Mucosa of descending colon (tissue), 3 donors: ENCODE measurements at places on chromosomes 7 and 10.

DNA sequence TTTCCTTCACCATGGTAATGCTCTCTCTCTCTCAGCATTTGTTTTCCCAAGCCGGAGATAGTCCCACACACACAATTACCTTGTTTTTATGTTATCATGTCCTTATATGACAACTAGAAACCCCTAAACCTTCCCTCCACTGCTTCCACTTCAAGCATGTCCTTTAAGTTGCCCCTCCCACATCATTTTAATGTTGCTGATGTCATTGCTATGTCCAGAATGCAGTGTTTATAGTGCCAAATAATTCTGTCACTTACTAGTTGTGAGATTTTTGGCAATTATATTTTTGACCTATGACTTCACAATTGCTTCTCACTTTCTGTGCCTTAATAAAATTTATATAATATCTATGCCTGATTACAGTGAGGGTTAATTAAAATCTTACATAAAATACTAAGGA, 645.9 kb downstream of the XPNPEP1 start:
- DNase-seq: no peak

DNA sequence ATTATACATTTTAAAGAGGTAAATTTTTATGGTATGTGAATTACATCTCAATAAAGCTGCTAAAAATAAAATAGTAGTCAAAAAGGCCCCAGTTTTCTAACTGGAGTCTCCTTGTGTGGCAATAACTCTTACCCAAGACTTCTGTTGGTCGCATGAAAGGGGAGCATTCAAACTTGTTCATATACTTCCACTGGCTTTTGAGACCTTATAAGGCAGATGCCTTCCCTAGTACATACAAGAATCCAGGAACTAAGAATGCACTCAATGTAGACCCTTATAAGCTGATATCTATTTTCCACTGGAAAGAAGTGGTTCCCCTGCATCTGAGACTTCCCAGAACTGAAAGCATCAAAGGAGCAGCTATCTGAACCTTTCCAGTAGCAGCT, 13.0 kb downstream of the BCAP29 start:
- no peak for DNase-seq

DNA sequence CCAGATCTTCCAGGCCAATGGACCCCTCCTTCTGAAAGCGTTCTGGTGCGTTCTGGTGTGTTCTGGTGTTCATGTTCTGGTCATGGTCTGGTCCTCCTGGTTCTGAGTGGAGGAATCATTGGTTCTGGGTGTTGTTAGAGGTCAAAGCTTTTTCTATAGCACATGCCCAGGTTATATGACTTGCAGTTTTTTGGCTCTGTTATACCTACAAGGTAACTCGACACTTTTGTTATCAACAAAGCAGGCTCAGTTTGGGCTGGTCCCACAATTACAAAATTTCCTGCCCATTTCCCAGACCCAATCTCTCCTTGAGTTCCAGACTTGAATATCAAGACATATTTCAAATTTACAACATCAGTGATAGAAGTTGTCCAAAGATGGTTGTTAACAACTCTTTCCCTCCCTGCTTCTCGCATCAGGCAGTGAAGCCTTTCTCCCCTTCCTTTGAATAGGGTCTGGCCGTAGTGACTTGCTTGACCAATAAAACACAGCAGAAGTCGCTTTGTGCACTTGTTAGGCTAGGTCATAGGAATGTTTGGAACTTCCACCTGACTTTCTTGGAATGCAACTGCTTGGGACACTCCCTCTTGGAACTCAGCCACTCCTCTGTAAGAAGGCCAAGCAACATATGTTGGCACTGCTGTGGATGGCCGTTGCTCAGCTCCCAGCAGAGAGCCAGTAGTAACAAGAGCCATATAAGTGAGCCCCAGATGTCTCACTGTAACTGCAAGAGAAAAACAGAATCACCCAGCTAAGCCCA, 83.1 kb upstream of the STEAP1B start:
- DNase-seq: no peak

- no peak for DNase-seq
Measured at GRCh38 chr10:54742416-54742815, 58.6 kb downstream of the PCDH15 start.

GRCh38 chr7:132486274-132486610, 90.0 kb downstream of the PLXNA4 start:
- no peak for DNase-seq

DNA sequence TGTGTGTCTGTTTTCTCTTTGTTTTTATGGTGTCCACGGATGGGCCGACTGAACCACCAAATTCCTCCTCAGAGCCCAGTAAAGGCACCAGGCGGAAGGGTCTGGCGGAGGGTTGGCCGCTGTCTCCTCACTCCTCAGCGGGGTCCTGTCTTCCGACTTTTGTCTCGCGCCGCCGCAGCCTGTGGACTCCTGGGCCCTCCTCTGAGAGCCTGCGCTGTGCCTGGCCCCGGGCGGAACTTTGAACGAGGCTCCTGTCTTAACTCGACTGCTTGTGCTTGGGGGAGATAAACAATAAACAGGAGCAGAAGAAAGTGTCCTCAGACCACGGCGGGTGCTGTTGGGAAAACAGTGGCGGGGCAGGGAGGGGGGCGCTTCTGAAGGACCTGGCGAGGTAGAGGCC, 2.2 kb upstream of the FAM20C start:
- DNase-seq: no peak

GRCh38 chr10:132710036-132710686, 75.8 kb downstream of the NKX6-2 start:
- peak; percentile 41 for DNase-seq

DNA sequence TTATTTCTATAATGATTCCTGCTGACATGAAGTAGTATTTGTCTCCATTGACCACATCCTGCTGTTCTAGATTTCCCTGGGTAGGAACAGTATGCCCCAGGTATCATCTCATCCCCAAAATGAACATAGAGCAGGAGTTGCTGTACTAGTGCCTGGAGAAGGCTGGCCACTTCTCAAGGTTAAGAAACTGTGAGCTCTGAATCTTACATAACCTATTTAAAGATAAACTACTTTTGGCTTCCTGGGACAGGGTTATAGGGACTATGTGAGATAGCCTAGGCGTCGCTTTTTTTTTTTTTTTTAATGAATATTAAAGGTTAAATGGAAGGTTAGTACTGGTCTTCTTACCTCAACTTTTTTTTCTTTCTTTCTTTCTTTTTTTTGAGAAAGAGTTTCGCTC, 103.0 kb downstream of the LRRC4 start:
- DNase-seq: no peak

DNA sequence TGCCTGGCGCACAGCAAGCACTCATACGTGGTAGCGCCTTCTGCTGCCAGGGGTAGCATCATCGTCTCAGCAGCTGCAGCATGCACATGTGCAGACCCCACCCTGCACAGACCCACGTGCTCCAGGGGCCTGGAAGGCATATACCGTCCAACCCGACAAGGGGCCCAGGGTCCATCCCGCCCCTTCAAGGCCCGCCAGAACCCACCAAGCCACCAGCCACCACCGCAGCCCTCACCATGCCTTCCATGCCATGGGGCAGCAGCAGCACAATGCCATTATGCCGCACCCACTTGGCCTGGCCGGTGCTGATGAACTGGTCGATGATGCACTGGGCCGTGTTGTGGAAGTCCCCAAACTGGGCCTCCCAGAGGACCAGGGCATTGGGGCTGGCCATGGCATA, 22.7 kb downstream of the OGDHL start:
- DNase-seq: no peak

DNA sequence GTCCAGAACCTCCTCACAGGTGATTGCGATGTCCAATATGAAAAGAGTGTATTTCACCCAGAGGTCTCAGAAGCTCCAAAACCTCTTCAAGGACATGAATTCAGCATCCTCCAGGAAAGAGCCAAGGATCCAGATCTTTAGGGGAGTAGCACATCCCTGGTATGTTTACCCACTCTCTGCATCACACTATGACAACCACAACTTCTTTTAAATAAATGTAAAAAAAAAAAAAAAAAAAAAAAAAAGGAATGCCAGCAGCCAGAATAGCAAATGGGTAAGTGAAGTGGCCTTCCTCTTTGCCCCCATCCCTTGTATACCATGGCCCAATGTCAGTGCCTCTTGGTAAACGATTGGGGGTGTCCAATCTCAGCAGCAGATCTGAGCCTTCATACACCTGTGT, 67.3 kb downstream of the SORBS1 start:
- DNase-seq: no peak

DNA sequence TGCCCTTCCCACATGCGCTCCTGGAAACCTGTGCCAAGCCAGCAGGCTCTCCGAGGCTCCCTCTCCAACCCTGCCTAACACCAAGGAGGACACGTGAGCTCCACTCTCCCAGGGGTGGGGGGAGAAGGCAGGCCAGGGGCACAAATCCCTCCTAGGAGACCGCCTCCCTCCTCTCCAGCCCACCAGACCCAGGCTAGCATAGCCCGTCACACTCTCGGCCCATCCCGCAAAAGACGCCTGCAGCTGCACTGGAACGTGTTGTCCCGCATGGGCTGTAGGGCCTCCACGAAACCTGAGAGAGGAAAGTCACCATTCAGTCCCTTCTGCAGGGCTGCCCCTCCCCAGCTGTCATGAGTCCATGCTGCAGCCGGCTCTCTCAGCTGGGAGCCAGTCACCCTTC, 126.3 kb downstream of the MAD1L1 start:
- DNase-seq: no peak

- DNase-seq: no peak
Measured at GRCh38 chr7:20064181-20064970, 152.8 kb downstream of the MACC1 start.

- DNase-seq: no peak
Measured at GRCh38 chr10:132414402-132415016, 17.5 kb downstream of the PWWP2B start.
